ENCODE measurements at places on chromosomes 1 and 21.

DNA sequence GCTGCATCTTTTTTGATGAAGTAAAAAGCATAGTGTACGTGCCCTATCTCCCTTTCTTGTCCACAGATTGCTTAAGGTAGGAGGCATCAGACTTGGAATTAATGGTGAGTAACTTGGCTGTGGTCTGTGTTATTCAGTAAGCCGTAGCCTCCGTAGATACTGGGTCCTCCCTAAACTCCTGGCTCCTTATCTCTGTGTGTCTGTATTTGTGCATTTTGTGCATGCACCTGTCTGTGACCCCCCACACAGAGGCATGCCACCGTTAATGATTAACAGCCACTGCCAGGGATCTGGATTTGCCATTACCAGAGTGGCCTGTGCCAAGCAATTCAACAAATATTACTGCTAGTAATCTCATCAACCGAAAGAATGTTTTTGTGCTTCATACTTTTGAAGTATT is 31.9 kb downstream of the MAP3K21 start:
- DNase-seq = no peak

GRCh38 chr1:219174460-219175211 is 958 bp downstream of the LYPLAL1 start:
- no peak for DNase-seq

DNA sequence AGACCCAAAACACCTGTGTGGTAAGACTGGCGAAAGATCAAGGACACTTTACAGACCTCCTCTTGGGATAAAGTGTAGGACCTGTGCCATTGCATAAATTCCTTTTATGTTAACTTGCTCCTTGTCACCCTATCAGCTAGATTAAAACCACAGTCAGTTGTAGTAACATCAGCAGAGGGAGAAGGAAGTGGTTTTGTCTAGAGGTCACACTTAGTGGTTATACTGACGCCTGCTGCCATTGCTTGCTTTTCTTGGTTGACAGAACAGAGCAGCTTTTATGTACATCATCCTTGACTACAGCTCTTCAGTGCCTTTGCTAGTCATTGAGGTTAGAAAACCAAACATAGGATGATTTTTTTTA is 101.4 kb downstream of the PBX1 start:
- no peak for DNase-seq

DNA sequence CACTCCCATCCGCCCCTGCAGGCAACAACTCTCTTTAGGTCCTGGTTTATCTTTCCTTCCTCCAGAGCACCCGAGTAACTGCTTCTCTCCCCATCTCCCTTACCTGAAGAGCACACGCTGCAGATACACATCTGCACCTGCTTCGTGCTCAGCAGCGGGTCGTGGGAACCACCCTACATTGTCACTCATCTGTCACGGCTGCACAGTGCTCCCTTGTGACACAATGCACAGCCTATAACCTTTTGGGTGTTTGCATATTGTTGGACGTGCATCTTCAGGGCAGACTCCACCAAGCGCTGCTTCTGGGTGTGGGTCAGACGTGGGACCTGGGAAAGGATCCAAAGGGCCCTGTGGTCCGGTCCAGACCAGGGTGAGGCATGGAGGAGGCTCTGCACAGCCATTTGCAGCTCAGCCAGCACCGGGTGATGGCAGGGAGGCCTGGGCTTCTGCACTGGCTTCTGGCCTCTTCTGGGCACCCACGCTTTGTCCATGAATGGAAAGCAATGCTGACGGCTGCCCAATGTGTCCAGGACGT is 42.5 kb downstream of the WDR4 start:
- no peak for DNase-seq

GRCh38 chr21:42535602-42536171 is 22.0 kb downstream of the SLC37A1 start:
- DNase-seq = no peak

DNA sequence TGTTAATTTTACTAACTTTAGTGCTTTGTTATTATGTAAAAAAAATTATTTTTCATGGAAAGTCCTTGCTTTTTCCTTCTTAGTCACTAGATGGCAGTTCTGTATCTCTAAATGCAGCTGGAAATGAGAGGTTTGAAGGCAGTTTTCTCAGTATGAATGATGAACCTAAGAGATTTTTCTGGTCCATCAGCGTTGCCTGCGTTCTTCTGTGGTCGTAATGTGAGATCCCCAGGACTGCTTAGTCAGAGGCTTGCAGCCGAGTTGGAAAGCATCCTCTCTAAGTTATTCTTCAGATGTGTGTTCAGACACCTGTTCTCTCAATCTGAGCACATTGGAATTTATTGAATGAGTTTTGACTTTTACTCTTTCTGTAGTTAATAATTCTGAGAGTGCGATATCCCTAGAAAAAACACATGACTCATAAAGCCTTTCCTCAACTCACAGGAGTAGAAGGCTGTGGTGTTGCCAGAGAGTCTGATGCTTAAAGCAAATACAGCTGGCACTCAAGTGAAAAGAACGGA is 99.3 kb downstream of the FMN2 start:
- no peak for DNase-seq

DNA sequence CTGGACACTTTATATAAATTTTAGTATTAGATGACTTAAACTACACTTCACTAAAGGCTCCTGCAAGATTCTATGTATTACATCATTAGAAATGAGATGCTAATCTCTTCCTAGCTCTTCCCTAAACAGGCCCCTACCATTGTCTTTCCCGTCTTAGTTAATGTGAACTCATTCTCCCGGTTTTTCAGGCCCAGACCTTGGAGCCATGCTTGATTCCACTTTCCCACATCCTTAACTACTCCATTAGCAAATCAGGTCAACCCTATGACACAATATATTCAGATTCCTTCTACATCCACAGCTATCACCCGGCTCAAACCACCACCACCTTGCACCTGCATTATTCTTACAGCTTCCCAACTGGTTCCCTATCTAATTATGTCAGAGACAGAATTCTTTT is 73.3 kb downstream of the NVL start:
- no peak for DNase-seq

DNA sequence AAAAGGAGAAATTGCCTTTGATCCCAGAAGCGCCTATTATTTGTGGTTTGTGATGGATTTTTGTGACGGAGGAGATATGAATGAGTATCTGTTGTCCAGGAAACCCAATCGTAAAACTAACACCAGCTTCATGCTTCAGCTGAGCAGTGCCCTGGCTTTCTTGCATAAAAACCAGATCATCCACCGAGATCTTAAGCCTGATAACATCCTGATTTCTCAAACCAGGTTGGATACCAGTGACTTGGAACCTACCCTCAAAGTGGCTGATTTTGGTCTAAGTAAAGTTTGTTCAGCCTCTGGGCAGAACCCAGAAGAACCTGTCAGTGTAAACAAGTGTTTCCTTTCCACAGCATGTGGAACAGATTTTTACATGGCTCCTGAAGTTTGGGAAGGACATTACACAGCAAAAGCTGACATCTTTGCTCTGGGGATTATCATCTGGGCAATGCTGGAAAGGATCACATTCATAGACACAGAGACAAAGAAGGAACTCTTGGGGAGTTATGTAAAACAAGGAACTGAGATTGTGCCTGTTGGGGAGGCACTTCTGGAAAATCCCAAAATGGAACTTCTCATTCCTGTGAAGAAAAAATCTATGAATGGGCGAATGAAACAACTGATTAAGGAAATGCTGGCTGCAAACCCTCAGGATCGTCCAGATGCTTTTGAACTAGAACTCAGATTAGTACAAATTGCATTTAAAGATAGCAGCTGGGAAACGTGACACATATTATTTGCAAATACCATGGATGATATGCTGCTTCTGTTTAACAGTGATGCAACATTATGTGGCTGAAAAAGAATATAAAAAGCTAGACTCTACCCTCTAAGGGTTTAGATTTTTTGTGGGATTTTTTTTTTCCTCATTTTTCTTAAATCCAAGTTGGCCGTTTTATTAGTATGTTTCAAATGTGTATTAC is 10.5 kb downstream of the PDIK1L start:
- DNase-seq = no peak

GRCh38 chr1:33660956-33661355 is 188.5 kb downstream of the ZSCAN20 start:
- DNase-seq = no peak

DNA sequence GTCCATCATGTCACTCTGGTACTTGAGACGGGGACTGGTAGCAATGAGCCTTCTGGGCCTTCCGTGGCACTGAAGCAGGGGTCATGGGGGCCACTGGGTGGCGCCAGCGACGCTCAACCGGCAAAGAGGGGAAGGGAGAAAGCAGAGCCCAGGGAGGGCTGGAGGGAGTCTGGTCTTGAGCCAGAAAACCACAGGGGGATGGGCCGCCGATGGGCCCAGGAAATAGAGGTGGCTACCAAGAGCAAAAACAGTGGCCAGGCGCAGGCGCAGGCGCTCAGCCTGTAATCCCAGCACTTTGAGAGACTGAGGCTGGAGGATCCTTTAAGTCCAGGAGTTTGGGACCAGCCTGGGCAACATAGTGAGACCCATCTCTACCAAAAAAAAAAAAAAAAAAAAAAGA is 21.8 kb downstream of the EXOC8 start:
- DNase-seq = no peak
